CD4-positive, alpha-beta T cell (primary cell): ENCODE measurements at places on chromosomes 12 and 14. TPM values are rescaled to one million over a fixed set of nuclear protein-coding genes. Genes with fewer than 3 reads are reported as not detected.

The C1S gene
- total RNA-seq: 4.6 TPM

The TAS2R10 gene
- total RNA-seq: not detected

The SIVA1 gene
- 124 TPM for total RNA-seq

The FGD4 gene
- 0.34 TPM for total RNA-seq

The KCNMB4 gene
- 0.71 TPM for total RNA-seq

The AP4S1 gene
- 9.8 TPM for total RNA-seq

GRCh38 chr12:15541996-15542631 is 219.8 kb downstream of the PTPRO start:
- H3K27ac ChIP-seq: no peak overlapping the region
- H3K4me3 ChIP-seq: no peak overlapping the region
- H3K36me3 ChIP-seq: no peaks in the 10 kb centered on the region
- H3K27me3 ChIP-seq: no peaks in the 10 kb centered on the region

DNA sequence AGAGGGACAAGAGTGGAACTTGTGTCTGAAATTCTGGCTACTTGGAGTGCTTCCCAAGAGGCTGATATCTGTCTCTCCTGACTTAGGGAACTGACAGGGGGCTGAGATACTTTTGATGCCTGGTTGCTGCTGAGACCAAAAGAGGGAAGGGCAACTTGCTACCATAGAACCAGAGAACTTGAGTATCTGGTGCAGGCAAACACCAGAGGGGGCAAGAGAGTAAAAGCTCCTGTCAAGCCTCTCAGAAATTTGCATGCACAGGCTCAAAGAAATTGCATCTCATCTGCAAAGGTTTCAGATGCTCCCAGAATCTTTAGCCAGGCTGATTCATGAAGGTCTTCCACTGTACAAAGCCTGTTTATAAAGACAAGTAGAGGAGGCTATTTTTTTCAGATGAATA is 391.3 kb upstream of the FOXG1 start:
- H3K4me3 ChIP-seq: no peak overlapping the region
- no peaks in the 10 kb centered on the region for H3K36me3 ChIP-seq
- DNase-seq: no peak
- no peak overlapping the region for H3K27ac ChIP-seq
- no peaks in the 10 kb centered on the region for H3K4me1 ChIP-seq
- H3K27me3 ChIP-seq: no peaks in the 10 kb centered on the region

DNA sequence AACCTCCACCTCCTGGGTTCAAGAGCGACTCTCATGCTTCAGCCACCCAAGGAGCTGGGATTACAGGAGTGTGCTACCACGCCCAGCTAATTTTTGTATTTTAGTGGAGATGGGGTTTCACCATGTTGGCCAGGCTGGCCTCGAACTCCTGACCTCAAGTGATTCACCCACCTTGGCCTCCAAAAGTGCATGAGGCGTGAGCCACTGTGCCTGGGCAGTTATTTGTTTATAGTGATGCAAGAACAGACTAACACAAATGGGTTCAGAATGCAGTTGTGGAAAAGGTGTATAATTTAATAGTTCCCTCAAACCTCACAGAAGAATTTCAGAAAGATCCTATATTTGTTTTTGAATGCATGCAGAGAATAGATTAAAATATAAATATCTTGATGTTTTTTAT is 447.1 kb downstream of the ZFP36L1 start:
- H3K27ac ChIP-seq: no peak overlapping the region
- DNase-seq: no peak
- H3K27me3 ChIP-seq: no peaks in the 10 kb centered on the region
- H3K4me1 ChIP-seq: peaks cover 13% of the 10 kb centered on the region
- no peaks in the 10 kb centered on the region for H3K36me3 ChIP-seq

DNA sequence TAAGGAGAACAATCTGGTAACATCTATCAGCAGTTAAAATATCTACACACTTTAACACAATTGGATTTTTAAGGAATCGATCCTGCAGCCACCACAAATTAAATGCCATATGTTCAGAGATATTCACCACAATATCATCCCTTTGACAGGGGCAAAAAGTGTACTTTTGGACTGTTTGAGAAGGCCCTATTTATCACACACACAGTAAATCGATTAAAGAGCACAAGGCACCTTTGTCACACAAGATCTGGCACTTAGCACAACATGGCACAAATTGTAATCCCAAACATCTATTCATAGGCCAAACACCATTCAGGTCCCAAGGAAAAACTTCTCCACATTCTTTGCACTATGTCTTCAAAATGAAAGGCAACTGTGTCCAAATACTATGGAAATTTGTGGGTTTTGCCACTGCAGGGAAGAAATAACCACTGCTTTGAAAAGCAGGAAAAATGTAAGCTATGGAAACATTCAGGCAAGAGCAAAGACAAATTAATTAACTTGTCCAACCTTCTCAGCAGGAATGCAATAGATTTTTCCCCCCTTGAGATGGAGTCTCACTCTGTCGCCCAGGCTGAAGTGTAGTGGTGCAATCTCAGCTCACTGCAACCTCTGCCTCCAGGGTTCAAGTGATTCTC is 282.5 kb upstream of the TMPO start:
- H3K36me3 ChIP-seq: no peaks in the 10 kb centered on the region
- no peak for DNase-seq
- no peaks in the 10 kb centered on the region for H3K4me1 ChIP-seq
- no peak overlapping the region for H3K4me3 ChIP-seq

DNA sequence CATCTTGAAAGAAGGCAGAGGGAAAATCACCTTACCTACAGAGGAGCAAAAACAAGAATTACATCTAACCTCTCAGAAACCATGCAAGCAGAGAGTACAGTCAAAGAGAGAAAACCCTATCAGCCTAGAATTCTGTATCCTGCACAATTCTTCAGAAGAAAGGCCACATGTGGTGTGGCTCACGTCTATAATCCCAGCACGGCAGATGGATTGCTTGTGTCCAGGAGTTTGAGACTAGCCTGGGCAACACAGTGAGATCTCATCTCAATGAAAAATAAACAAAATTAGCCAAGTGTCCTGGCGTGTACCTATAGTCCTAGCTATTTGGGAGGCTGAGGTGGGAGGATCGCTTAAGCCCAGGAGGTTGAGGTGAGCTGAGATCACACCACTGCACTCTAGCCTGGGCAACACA is 48.2 kb downstream of the ATF7 start:
- peaks cover 4% of the 10 kb centered on the region for H3K36me3 ChIP-seq
- H3K4me1 ChIP-seq: no peaks in the 10 kb centered on the region
- DNase-seq: no peak
- H3K4me3 ChIP-seq: no peak overlapping the region
- no peak overlapping the region for H3K27ac ChIP-seq
- no peaks in the 10 kb centered on the region for H3K27me3 ChIP-seq

DNA sequence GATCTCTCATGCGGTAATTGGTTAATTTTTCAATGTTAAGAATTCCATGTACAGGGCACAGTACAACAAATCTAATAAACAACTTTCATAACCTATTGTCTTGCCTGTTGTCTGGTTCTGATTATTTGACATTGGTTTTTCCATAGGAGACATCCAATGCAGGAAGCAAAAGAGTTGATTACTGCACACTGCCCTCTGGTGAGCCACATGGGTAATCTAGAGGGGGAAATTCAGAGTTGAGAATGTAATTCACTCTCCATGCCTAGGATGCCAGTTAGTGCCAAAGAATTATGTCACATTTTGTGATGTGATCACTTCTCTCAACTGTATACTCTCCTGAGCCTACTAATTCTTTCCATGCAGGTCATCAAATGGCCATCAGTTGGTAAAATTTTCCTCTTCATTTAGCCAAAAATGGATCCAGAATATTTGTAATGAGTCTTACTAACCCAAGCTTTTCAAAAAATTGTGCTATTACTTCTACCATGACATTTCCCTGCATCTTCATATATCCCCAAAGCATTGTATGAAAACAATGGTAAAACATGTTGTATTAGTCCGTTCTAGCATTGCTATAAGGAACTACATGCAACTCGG is 17.7 kb upstream of the CCDC91 start:
- no peak overlapping the region for H3K27ac ChIP-seq
- no peaks in the 10 kb centered on the region for H3K36me3 ChIP-seq
- H3K27me3 ChIP-seq: no peaks in the 10 kb centered on the region
- H3K4me3 ChIP-seq: no peak overlapping the region

- H3K36me3 ChIP-seq: no peaks in the 10 kb centered on the region
- H3K4me3 ChIP-seq: no peak overlapping the region
- H3K27ac ChIP-seq: no peak overlapping the region
- H3K4me1 ChIP-seq: no peaks in the 10 kb centered on the region
- DNase-seq: no peak
Measured at GRCh38 chr12:130562716-130563115, 153.4 kb downstream of the RIMBP2 start.

- no peaks in the 10 kb centered on the region for H3K27me3 ChIP-seq
- H3K4me1 ChIP-seq: peaks cover 24% of the 10 kb centered on the region
- H3K36me3 ChIP-seq: peaks cover 8% of the 10 kb centered on the region
- H3K27ac ChIP-seq: peak overlapping the region; percentile 11
Measured at GRCh38 chr12:96347130-96347699, 53.0 kb downstream of the CDK17 start.

- H3K36me3 ChIP-seq: no peaks in the 10 kb centered on the region
- H3K4me3 ChIP-seq: no peak overlapping the region
- H3K27ac ChIP-seq: no peak overlapping the region
- no peaks in the 10 kb centered on the region for H3K27me3 ChIP-seq
- H3K4me1 ChIP-seq: no peaks in the 10 kb centered on the region
Measured at GRCh38 chr14:88463318-88463717, 77.9 kb downstream of the SPATA7 start.

DNA sequence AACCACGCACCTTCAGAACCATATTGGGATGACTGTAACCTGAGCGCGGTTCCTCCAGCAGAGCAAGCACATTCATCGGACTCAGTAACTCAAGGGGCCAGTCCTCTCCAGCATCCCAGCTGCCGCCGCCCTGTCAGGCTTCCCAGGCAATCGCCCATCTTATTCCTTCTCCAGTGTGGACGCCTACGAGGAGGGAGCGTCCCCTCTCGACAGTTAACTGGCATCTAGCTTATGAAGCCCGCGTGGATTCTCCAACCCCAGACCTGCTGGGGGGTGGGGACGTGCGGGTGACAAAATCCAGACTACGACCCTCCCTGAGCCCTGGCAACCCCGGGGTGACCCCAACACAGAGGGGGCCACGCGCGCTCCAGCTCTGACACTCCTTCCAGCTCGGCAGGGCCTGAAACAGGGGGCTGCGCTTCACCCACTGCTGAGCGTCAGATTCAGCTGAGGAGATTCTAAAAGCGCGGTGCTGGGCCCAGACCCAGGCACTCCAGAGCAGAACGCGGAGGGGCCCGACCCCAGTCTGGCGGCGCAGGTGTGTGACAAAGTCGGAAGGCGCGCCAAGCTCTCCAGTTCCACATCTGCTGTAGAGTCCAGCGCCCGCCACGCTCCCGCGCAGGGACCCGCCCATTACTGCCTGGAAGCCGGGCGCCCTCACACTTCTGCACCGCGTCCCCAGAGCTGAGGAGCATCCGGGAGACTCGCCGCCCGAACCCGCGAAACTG is 43.9 kb upstream of the ESR2 start:
- H3K27me3 ChIP-seq: no peaks in the 10 kb centered on the region
- H3K36me3 ChIP-seq: no peaks in the 10 kb centered on the region
- peak overlapping the region; percentile 64 for H3K4me3 ChIP-seq
- peak; percentile 34 for DNase-seq
- peak overlapping the region; percentile 46 for H3K27ac ChIP-seq
- peaks cover 13% of the 10 kb centered on the region for H3K4me1 ChIP-seq

DNA sequence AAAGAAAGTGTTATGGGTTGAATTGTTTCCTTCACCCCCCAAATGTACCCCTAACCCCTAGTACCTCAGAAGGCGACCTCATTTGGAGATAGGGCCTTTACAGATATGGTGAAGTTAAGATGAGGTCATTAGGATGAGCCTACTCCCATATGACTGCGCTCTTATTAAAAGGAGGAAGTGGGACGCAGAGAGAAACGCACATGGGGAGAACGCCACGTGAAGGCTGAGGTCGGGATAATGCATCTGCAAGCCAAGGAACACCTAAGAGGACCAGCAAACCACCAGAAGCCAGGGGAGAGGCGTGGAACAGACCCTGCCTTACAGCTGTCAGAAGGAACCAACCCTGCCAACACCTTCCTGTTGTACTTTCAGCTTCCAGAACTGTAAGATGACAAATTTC is 1.7 kb upstream of the NRIP2 start:
- H3K27ac ChIP-seq: no peak overlapping the region
- no peak for DNase-seq
- H3K4me3 ChIP-seq: no peak overlapping the region
- peaks cover 33% of the 10 kb centered on the region for H3K36me3 ChIP-seq
- no peaks in the 10 kb centered on the region for H3K4me1 ChIP-seq
- H3K27me3 ChIP-seq: no peaks in the 10 kb centered on the region

DNA sequence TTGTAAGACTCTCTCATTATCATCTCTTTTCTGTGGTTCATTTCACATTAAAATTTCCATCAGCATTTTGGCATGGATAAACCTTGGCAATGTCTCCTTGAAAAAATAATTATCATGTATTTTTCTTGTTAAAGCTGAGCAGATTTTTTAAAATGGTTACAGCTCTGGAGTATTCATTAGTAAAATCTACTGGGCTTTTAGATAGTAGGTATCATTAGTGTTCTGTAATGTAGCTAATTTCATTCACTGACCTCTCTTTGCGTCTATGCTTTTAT is 36.9 kb upstream of the CDK17 start:
- DNase-seq: no peak
- no peaks in the 10 kb centered on the region for H3K27me3 ChIP-seq
- H3K4me3 ChIP-seq: no peak overlapping the region
- H3K4me1 ChIP-seq: peaks cover 40% of the 10 kb centered on the region

DNA sequence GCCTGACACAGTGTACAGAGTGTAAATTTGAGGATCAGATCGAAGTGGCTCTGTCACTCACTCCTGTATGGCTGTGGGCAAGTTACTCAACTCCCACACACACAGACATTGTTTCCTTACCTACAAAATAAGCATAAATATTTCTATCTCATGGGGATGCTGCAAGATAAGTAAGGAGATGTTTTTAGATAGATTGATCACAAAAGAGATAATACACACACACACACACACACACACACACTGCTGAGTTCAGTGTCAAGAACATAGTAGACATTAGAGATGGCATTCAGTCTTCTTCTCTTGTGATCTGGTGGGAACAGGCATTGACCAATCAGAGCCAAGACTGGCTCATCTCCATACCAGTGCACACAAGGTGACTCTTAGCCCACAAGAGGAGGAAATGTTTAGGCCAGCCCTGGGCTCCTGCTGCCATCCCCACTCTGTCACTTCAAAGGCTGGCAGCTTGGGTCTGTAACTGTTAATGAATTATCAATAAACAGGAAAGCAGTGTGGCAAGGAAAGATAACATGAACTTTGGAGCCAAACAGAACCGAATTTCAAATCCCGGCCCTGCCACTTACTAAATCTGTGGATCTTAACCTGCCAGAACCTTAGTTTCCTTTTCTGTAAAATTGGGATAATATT is 3.4 kb upstream of the RNASE8 start:
- no peaks in the 10 kb centered on the region for H3K36me3 ChIP-seq
- no peaks in the 10 kb centered on the region for H3K27me3 ChIP-seq
- H3K27ac ChIP-seq: no peak overlapping the region
- no peaks in the 10 kb centered on the region for H3K4me1 ChIP-seq
- H3K4me3 ChIP-seq: no peak overlapping the region
- DNase-seq: no peak

DNA sequence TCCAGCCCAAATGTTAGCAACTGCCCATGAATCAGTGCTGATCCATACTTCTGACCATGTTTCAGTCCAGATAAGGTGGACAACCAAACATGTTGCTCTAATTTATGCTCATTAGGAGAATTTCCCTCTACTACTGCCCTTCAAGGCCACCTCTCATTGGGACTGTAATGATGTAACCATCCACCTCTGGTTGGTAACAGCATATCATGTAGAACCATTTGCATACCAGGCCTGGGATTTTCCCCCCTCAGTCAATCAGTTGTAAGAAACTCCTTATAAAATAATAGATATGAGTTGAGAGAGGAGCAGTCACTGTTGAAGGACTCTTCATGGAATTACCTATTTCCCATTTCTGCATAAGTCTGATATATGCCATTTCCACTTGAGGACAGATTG is 17.8 kb upstream of the YAF2 start:
- H3K4me3 ChIP-seq: no peak overlapping the region
- no peak overlapping the region for H3K27ac ChIP-seq
- no peak for DNase-seq
- H3K4me1 ChIP-seq: no peaks in the 10 kb centered on the region
- no peaks in the 10 kb centered on the region for H3K36me3 ChIP-seq
